ENCODE measurements at places on chromosomes 1 and 21.

- no peak for DNase-seq
Measured at GRCh38 chr1:205688171-205689080, 8.1 kb upstream of the SLC45A3 start.

GRCh38 chr1:67955591-67955990 lies 94.8 kb downstream of the DIRAS3 start:
- no peak for DNase-seq

DNA sequence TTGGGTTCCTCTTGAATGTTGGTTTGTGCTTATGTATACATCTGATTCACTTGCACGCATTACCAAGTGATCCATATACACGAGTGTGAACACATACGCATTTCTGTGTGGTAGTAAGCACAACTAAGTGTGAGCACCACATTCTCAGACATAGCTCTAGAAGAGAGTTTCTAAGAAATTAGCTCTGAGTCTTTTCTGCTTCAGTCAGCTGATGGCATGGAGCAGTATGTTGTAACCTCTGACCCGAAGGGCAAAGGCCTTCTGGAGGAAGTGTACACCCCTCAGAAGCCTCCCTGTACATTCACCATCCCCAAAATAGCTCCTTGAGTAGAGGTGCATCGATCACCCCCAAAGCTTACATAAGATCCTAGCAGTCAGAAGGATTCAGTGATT lies 183.7 kb downstream of the KIF26B start:
- DNase-seq, result no peak

DNA sequence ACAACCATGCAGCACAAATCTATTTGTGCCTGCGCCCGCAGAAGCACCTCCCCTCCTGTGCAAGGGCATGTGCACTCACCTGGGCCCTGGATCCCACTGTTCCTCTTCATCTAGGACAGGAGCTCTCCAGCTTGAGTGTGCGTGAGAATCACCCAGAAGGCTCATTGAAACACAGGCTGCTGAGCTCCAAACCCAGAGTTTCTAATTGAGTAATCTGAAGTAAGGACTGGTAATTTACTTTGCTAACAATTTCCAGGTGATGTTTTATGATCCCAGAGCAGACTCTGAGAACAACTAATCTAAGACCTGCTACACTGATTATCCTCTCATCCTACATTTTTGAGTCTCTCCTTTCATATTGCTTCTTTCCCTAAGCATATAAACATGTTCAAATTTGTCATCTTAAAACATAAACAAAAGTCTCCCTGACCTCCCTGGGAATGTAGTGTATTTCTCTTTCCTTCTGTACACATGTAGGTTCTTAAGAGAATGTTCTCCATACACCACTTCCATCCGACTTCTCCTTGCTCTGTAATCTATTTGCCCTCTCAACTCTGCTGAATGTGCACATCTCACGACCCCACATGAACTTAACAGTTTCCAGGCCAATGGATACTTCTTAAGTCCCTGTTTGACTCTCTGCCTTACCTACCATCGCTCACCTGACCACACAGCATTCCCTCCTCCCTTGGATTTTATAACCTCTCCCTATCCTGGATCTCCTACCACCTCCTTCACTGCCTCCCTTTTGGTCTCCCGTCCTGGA lies 522.5 kb downstream of the SMYD3 start:
- no peak for DNase-seq

GRCh38 chr1:221993444-221993948 lies 251.6 kb upstream of the DUSP10 start:
- no peak for DNase-seq

- DNase-seq, result no peak
Measured at GRCh38 chr1:22611530-22611947, 24.9 kb upstream of the C1QA start.

- DNase-seq, result no peak
Measured at GRCh38 chr1:28755701-28756100, 19.0 kb downstream of the YTHDF2 start.

- no peak for DNase-seq
Measured at GRCh38 chr21:29349702-29350101, 51.0 kb downstream of the BACH1 start.

DNA sequence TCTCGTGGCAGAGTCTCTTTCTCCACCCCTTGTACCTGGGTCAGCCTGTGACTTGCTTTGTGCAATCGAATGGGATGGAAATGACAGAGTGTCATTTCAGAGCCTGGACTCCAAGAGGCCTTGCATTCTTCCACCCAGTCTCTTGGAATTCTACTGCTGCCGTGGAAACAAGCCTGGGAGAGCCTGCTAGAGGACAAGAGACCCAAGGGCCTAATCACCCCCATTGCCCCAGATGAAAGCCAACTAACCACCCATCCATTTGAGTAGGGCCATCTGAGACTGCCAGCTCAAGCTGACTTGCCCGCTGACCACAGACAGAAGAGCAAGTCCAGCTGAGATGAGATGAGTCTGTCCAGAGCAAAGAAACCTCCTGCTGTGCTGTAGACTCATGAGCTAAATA lies 201.6 kb downstream of the PTPRU start:
- DNase-seq, result no peak

DNA sequence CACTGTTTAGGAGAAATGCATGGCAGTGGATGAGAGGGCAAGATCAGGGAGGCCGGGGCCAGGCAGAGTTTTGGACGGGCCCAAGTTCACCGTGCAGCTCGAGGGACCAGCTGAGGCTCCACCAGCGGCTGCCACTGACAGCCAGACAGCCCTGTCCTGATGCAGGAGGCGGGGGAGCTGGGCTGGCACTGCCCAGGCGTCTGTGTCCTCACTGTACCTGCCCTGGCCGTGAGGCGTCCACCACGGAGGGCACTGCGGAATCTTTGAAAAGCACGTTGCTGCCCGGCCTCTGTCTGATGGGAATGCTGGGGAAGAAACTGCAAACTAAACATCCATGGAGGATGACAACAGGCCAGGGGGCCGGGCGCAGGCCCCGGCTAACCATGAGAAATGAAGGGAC lies 35.5 kb downstream of the VPS26C start:
- no peak for DNase-seq

DNA sequence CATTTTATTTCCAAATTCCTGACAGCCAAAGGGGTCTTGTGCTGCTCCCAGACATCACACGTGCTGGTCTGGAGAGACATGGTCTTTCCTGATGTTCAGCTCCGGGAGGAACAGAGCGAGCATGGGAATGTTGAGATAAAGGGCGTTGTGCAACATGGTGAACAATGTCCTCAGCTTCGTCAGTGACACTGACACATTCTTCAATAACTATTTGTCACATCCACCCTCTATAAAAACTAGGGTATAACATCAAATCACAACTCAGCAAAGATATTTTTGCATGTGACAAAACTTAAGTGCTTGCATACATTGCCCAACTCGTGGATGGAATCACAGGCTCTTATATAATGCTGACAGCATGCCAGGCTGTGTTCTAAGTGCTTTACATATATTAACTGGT lies 42.4 kb upstream of the GRHL3 start:
- no peak for DNase-seq

GRCh38 chr1:38241594-38242334 lies 195.2 kb upstream of the POU3F1 start:
- DNase-seq, result no peak

DNA sequence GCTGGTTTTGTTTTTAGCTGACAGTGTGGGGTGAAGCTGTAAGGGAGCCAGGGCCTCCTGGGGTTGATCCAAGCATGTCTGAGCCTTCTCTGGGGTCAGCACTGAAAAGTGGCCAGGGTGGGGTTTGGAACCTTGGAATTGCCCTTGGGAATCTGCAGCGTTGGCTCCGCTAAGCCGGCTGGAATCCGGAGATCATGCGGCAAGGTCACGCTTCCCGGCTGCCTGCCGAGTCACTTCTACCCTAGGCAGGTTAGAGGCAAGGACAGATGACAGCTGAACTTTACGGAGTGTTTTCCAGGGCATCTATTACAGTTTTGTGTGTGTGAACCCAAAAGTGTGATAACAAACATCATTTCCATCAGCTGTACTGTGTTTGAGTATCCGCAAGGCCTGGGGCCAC lies 17.1 kb downstream of the ABCG1 start:
- DNase-seq, result no peak

- no peak for DNase-seq
Measured at GRCh38 chr1:34701326-34702060, 53.4 kb upstream of the GJB5 start.

- DNase-seq, result no peak
Measured at GRCh38 chr1:50346621-50347020, 76.6 kb downstream of the DMRTA2 start.

GRCh38 chr1:177977141-177977540 lies 7.3 kb upstream of the SEC16B start:
- DNase-seq, result no peak

GRCh38 chr1:181015251-181015615 lies 7.4 kb downstream of the STX6 start:
- DNase-seq, result no peak

DNA sequence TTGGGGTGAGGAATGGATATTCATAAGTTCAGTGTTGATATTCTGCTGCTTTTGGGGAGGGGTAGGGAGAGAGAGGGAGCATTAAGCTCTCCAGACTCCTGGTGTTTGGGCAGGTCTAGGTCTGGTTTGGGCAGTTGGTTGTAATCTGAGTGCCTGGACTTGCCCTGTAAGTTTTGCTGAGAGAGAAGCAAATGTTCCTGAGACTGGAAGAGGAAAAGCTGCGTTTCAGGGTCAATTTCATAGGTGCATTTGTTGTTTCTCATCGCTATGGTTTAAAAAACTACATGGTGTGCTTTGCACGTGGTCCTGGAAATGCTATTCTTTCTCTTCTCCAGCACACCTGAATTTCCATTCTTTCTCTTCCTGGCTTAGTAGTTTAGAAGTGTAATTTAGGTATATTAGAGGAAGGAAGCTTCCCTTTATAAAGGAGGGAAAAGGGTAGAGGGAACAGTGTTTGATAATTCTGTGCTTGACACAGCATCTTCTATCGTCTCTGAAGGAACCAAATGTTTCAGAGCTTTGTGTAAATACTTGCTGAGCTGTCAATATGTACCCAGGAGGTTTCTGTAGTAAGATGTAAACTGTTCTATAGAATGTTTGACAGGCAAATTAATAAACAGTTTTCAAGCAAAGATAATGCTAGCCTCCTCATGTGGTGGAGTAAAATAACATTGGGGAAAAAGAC lies 6.3 kb downstream of the ARID1A start:
- no peak for DNase-seq

DNA sequence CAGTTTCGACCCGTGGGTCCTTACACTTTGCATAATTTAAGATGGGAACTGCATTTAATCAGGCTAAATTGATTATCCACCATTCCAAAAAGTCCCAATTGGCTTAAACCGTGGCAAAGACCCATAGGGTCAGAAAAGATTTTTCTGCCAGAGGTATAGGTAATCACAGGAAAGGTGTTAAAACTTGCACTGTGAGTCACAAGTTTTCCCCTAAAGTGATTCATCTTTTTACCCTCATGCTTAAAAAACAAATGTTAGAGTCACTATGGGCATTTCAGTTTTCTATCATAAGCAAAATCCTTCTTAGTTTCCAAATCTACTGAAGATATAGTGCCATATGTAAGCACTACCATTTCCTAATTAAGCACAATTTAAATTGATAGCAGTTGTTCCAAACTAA lies 1079.8 kb downstream of the ADGRL2 start:
- no peak for DNase-seq

GRCh38 chr1:180627411-180627810 lies 4.4 kb upstream of the XPR1 start:
- DNase-seq, result no peak

- no peak for DNase-seq
Measured at GRCh38 chr1:185825556-185825955, 91.4 kb downstream of the HMCN1 start.

GRCh38 chr1:37078866-37079265 lies 44.6 kb upstream of the GRIK3 start:
- DNase-seq, result no peak

DNA sequence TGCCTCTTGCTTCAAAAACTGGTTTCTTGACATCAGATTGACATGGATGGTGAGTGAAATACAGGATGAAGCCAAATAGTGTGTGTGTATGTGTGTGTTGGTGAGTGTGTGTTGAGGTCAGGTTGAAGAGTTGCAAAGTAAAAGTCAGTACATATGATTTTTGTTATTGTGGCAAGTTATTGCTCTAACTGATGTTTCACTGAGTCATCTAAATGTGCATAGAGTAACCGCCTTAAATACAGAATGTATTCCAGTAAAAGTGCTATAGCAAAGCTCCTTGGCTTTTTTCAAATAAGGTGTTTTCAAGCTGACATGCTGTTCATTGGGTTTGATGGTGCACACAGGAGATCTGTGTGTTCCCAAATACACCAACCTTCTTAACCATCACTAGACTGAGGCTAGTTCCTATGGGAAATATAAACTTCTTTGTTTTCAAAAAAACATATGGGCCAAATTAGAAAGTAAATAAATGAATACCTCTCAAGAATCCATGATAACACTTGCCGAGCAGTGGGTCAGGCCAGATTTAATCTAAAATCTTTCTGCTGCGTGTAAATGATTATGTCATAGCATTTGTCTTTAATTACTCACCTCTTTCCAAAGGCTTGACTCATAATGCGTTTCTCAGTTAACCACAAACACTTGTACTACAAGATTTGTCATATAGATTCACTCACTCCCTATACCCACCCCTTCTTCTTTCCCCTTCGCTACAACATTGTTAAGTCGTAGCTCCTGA lies 151.1 kb downstream of the LYPLAL1 start:
- DNase-seq, result no peak

GRCh38 chr1:234729561-234730474 lies 119.8 kb upstream of the IRF2BP2 start:
- DNase-seq, result no peak

GRCh38 chr1:237045278-237046016 lies 3.5 kb downstream of the RYR2 start:
- DNase-seq, result no peak

DNA sequence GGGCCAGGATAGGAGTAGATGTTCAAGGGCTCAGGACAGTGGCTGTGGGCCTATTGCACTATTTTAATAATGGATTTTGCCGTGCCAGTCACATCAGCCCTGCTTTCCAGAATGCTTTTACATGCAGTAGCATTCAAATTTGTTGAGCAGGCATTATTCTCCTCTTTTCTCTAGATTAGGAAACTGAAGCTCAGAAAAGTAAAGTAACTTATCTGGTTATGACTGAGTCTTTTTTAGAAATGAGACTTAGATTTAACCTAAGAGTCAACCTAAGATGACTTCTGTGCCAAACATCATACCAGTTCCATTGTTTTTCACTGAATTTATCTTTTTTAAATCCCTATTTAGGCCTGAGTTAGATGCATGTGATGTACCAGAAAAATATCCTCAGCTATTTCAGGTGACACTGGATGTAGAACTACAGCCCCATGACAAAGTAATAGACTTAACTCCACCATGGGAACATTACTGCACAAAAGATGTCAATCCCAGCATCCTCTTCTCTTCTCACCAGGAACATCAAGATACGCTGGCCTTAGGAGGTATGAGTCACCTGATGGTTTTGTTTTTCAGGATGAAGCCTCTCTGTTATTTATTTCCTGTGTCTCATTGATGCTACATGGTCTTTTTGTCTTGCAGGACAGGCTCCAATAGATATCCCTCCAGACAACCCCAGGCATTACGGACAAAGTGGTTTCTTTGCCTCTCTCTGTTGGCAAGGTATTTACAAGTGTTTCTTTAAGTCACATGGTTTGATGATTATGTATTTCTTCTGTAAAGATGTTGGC lies 31.4 kb upstream of the LEPR start:
- DNase-seq, result no peak

GRCh38 chr1:166184012-166184411 lies 17.2 kb upstream of the FAM78B start:
- DNase-seq, result no peak

GRCh38 chr1:19844731-19845495 lies 29.8 kb upstream of the RNF186 start:
- no peak for DNase-seq

- DNase-seq, result no peak
Measured at GRCh38 chr1:116738673-116739370, 15.4 kb upstream of the CD2 start.

All from cerebellar nuclear complex (tissue), 1 donor.